ENCODE measurements at places on chromosomes 4 and X.

GRCh38 chrX:103378990-103379389 lies 2.7 kb downstream of the BEX3 start:
- no peak for DNase-seq

- DNase-seq, result no peak
Observed at GRCh38 chrX:147848543-147849443, 62.9 kb upstream of the FMR1 start.

DNA sequence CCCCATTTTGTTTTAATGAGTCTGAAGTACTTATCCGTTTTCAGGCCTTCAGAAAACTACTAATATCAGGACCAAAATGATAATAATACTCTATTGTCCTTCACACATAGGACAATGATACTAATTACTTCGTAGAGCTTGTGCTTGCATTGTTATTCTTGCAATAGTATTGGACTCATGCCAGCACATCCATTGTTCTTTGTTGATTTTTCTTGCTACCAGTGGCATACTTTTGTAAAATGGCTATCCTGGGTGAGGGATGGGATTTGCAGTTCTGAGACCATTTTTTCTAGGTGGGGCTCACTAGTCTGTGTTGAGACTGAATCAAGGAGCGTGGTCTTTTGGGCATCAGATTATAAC lies 195.3 kb downstream of the MAML3 start:
- no peak for DNase-seq

DNA sequence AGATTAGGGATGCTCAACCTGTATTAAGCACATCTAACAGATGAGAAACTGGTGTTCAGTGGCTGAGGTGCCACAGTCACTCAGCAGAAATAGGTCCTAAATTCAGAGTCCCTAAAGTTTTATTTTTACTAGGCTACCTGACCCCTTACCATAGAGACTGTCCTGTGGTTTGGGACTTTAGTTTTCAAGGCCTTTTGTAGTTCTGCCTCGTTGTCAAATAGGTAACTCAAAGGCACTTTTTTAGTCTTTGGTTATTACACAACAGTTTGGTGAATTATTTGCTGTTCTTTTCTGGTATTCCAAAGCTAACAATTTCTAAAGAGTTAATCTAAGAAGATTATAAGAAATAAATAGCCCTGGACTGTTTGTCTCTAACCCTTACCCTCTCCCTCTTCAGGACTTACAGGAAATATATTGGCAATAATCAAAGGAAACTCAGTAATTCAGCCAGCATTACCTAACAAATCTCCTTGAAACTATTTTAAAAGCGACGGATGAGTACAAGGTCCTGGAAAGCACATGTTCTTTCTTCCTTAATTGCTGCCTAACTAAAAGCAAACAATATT lies 12.8 kb upstream of the SERTM2 start:
- DNase-seq, result no peak

GRCh38 chrX:1306909-1307625 lies 29.5 kb upstream of the IL3RA start:
- no peak for DNase-seq

DNA sequence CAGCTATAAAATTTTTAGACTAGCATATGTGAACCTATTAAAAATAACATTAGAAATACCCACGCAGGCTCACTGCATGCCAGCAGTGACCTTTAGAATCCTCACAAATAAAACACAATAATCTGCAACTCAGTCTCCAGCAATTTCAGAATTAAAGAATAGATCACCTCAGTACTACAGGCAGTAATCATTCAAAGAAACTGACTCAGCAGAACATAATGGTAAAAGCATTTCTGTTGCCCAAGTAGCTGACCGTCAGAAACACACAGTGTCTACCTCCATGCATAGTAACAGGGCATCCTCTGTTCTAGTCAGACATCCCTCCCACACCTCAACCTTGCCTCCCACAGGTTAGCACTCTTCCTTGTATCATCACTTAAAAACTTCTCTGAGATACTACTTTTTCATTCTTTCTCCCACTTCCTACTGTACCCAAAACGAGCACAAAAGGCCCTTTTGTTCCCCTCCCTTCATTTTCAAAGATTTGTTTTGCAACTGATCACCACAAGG lies 65.7 kb upstream of the BEND2 start:
- DNase-seq, result no peak

DNA sequence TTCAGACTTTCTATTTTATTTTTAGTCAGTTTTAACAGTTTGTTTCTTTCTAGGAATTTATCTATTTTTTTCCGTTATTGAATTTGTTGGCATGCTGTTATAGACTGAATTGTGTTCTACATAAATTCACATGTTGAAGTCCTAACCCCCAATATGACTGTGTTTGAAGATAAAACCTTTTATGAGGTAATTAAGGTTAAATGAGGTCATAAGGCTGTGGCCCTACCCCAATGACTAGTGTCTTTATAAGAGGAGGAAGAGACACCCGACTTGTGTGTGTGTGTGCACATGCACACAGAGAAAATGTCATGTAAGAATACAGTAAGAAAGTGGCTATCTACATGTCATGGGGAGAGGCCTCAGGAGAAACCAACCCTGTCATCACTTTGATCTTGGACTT lies 146.3 kb downstream of the BRWD3 start:
- DNase-seq, result no peak

GRCh38 chr4:158724637-158725036 lies 1.4 kb upstream of the PPID start:
- DNase-seq, result no peak

GRCh38 chrX:46477435-46477834 lies 67.8 kb downstream of the ZNF674 start:
- no peak for DNase-seq

- DNase-seq, result no peak
Observed at GRCh38 chr4:75781305-75781704, 56.9 kb downstream of the USO1 start.

DNA sequence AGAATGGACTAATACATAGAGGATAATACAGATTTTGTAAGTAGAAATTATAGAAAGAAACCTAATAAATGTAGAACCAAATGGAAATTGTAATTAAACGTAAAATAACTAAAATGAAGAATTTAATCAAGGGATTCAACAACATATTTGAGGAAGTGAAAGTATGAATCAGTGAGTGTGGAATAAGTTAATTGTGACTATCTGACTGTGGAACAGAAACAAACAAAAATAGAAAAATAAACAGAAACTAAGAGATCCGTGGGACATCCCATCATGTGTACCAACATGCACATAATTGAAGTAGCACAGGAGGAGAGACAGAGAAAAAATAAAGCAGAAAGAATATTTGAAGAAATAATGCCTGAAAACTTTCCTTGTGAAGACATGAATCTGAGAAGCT lies 208.6 kb upstream of the TACR3 start:
- DNase-seq, result no peak

DNA sequence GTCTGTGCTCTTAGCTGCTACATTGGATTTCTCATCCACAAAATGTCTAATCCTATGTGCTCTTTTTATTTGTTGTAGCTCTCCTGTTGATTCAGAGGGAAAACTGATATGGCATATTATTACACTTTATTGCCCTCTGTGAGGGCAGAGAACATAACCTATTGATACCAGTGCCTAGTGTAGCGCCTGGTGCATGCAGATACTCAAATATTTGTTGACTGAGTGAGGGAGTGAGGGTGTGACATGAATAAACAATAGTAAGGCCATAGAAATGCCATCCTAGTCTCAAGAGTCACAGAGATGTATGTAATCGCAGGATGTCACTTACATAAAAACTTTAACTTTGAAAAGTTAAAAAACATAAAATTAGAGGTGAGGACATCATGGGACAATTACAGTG lies 159.1 kb downstream of the SHROOM3 start:
- no peak for DNase-seq
